ENCODE measurements at places on chromosomes 12 and 14.
A peak's percentile ranks its signal among the peaks of the same experiment; 100 is the strongest.

DNA sequence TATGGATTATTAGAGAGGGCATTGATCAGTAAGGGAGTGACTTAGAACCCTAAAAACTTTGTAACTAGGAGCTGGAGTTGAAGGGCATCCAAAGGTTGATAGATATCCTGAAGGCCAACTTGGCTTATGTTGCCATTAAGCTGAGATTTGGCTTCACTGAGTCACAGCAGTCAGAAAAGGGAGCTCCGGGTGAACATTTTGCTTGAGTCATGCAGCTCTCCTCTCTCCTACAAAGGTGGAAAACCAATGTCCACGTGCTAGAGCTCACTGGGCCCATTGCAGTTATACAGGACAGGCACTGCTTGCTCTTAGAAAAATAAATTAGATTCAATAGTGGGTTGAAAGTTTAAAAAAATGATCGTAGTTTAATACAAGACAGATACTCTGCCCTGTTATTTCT is 87.3 kb upstream of the LRIG3 start:
- DNase-seq: no peak

DNA sequence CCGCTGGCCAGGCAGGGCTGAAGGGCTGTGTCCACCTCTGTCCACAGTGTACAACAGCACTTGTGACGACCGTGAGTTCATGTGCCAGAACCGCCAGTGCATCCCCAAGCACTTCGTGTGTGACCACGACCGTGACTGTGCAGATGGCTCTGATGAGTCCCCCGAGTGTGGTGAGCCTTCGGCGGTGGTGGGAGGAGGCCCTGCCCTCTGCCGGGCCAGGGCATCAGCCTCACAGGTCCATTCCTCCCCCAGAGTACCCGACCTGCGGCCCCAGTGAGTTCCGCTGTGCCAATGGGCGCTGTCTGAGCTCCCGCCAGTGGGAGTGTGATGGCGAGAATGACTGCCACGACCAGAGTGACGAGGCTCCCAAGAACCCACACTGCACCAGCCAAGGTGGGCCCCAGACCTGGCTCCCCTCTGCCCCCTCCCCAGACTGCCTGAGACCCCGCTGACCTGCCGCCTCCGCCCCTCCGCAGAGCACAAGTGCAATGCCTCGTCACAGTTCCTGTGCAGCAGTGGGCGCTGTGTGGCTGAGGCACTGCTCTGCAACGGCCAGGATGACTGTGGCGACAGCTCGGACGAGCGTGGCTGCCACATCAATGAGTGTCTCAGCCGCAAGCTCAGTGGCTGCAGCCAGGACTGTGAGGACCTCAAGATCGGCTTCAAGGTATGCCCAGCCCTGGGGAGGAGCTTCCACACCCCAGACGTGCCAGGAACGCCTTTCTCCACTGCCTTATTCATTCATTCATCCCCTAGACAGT is 20.8 kb upstream of the NXPH4 start:
- DNase-seq: no peak

DNA sequence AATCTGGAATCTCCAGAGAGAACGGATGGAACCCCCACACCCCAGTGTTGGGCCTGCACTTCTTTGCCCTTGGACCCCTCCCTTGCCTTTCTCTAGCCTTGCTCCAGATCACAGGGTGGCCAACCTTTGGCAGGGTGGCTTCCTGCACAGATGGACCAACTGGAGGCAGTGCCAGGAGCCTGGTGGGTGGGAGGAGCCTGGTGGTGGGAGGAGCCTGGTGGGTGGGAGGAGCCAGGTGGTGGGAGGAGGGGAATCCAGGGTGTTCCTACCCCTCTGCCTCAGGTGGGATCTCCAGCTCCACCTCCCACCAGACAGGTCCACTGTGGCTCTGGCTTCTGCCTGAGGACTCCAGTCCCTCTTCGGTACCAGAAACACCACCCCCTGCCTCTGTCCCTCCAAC is 15.0 kb upstream of the ORAI1 start:
- DNase-seq: no peak

GRCh38 chr12:57720606-57721595 is 17.6 kb downstream of the AGAP2 start:
- no peak for DNase-seq

GRCh38 chr12:15544589-15544988 is 222.3 kb downstream of the PTPRO start:
- no peak for DNase-seq

- DNase-seq: no peak
Measured at GRCh38 chr14:81093651-81094050, 127.1 kb downstream of the GTF2A1 start.

DNA sequence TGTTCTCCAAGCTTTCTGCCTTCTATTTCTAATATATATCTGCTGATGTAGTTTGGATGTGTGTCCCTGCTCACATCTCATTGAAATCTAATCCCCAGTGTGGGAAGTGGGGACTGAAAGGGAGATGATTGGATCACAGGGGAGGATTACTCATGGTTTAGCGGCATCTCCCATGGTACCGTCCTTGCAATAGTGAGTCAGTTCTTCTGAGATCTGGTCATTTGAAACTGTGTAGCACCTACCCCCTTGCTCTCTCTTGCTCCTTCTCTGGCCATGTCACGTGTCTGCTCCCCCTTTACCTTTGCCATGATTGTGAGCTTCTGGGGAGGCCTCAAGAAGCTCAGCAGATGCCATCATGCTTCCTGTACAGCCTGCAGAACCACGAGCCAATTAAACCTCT is 26.2 kb upstream of the ALX1 start:
- DNase-seq: no peak

DNA sequence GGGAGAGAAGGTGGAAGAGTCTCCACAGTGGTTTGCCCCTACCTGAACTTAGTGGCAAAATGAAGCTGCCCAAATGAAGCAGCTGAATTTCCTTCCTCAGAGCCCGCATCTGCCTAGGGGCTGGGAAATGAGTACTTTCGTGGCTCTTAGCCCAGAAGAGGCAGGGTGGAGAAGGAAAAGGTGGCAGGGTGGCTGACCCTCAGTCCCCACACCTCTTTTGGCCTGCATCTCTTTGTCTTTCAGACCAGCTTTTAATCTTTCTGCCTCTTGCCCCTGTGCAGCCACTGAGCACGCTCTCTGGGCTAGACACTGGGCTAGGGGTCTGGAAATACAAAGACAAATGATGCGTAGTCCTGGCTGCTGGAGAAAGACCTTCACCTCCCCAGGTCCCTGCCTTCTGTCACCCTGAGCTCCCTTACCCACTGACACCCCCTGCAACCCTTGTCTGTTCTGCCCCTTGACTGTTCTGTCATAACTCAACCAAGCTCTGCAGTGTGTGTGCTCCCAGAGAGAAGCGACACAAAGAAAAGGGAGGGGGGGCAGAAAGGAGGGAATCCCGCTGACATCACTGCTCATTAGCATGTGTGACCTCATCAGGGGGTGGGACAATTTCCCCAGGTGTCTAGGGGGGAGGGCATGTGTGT is 371 bp upstream of the REM2 start:
- peak; percentile 56 for DNase-seq

- DNase-seq: peak; percentile 77
Measured at GRCh38 chr12:116910645-116911451, at the start of gene FBXW8. TSS of gene FBXW8 (plus strand) at chr12:116910950. CDS start at chr12:116911038, 88 bp downstream.

DNA sequence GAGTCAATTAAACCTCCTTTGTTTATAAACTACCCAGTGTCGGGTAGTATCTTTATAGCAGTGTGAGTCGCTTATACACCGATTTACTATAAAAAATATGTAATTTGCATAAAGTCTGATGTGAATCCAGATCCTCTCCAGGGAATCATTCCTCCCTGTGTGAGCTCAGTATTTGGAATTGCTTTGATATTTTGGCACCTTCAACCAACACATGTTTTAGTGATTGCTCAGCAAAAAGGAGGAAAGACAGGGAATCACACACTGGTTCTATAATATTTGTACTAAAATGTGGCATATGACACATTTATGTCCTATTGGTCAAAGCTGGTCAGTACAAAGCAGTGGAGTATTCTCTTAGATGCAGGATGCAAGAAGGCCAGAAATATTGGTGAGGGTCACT is 703.9 kb upstream of the ATXN7L3B start:
- DNase-seq: no peak

DNA sequence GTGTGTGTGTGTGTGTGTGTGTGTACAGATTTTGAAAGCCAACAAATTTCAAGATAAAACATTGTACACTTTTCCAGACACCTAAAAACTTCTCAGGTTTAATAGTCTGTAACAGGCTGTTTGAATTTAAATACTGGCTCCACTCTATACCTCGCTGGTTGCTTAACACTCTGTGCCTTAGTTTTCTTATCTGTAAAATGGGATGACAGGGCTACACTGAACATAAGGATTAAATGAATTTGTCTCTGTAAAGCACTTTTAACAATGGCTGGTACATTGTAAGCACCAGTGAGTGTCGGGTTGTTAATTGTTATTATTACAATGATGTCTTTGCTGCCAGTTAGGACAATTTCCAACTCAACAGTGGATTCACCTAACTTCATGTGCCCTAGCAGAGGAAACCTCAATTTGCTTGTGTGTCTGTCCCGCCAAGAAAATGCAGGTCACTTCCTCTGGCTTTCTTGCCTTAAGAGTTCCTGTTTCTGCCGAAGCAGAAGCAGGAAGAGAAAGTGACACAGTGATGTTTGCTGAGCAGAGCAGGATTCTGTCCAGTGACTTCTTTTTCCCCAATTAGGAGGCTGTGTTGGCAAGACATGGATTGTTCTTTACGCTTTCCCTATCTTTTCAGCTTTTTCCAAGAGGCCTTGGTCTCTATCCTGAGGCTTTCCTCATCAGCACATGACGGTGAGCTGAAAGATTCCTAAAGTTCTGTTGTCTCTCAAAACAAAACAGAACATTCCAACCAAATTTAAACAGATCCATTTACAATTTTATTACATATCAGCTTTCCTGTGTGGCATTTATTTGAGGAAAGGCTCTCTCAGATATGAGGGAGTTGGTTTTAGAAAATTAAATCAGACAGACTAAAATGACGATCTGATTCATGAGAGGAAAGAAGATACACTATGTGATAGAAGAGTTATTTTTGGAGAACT is 154.1 kb upstream of the ATP2B1 start:
- DNase-seq: no peak

DNA sequence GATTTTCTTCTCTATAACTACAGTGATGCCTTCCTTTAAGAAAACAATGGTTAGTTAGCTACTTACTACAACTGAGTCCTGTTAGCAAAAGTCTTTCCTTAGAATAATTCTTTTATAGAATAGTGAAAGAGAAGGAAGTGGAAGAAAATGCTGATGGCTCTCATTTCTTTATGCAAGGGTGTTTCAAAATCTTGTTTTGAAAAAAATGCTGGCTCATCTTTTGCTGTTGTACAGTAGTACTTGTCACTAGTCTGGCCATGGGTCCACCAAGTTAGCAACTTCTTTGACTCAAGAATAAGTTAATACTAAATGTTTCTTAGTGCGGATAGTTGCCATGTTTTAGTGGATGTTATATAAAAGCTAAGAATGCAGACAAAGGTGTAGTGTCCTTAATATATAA is 225.4 kb downstream of the PTPRO start:
- DNase-seq: no peak

GRCh38 chr12:105301696-105302095 is 28.8 kb upstream of the C12orf75 start:
- DNase-seq: no peak

DNA sequence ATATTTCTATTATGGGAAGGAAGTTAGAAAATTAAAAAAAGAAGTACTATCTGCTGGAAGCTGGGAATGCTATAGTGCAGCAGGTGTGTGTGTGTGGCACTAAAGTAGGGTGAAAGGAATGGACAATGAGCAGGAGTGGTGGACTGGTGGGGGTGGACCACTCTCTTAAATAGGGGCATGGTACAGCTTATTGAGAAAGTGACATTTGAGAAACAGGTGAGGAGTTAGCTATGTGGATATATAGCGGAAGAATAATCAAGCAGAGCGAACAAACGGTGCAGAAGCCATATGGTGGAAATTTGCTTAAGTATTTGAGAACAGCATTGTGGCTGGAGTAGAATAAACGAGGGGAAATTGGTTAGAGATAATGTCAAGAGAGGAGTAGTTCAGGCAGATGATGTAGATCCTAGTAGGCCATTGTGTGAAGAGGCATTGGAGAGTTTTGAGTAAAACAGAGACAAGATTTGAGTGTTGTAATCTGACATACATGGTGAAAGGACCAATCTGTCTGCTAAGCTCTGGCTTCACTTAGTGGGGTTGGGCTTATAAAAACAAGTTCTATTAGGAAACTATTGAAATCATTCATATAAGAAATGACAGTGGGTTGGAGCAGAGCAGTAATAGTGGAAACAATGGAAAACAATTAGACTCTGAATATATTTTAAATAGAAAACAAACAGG is 149.2 kb upstream of the SYT10 start:
- DNase-seq: no peak

DNA sequence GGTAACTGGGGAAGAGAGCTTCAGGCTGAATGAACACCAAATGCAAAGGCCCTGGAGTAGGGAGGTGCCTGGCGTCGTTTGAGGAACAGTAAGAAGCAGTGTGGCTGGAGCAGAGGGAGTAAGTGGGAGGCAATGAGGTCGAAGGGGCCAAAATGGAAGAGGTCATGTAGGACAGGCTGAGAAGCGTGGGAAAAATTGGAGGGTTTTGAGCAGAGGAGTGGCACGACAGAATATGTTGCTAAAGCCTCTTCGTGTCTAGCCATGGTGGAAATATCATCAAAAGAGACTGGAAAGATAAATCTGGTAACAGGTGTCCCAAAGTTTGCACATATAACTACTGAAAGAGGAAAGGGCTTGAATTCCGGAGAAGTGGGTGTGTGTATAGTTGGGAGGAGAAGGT is 1.9 kb downstream of the TRIM9 start:
- DNase-seq: no peak

- no peak for DNase-seq
Measured at GRCh38 chr14:67932708-67933246, 113.2 kb downstream of the RAD51B start.

DNA sequence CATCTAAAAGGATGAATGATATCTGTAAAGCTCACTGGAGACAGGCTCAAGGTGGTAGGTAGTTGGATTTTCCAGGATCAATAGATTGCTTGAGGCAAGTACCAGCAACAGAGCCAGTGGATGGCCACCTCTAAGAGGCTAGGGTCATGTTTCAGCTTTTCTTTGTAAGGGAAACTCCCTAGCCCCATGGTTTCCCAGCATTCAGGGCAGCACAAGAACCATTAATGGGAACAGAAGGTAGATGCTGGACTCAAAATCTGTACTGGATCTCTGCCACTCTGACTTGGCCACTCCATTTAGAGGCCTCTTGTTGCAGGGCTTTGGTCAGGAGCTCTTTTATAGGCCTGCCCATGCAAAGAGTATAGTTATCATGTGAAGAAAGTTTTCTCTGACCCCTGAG is 76.1 kb upstream of the DYRK2 start:
- no peak for DNase-seq

GRCh38 chr12:123478762-123479161 is 20.8 kb downstream of the SNRNP35 start:
- no peak for DNase-seq

- no peak for DNase-seq
Measured at GRCh38 chr12:84113666-84114065, 798.9 kb downstream of the SLC6A15 start.

DNA sequence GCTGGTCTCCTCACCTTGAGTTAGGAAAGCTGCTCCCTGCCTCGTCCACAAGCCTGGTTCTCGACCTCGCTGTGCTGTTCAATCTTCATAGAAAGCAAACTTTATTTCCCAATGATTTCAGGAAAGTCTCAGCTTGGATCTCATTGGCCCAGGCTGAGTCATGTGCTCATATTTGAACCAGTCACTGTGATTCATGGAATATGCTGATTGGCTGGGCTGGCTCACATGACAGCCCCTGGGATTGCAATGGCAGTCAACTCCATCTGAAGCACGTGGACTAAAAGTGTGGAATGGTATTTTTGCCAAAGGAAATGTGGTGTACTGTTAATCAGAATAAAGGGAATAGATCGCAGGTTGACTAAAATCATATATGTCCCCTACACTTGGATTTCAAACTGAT is 396.6 kb downstream of the AACS start:
- DNase-seq: no peak
